Endodermal cell (in vitro differentiated cells): ENCODE measurements at places on chromosomes 7 and 10.

DNA sequence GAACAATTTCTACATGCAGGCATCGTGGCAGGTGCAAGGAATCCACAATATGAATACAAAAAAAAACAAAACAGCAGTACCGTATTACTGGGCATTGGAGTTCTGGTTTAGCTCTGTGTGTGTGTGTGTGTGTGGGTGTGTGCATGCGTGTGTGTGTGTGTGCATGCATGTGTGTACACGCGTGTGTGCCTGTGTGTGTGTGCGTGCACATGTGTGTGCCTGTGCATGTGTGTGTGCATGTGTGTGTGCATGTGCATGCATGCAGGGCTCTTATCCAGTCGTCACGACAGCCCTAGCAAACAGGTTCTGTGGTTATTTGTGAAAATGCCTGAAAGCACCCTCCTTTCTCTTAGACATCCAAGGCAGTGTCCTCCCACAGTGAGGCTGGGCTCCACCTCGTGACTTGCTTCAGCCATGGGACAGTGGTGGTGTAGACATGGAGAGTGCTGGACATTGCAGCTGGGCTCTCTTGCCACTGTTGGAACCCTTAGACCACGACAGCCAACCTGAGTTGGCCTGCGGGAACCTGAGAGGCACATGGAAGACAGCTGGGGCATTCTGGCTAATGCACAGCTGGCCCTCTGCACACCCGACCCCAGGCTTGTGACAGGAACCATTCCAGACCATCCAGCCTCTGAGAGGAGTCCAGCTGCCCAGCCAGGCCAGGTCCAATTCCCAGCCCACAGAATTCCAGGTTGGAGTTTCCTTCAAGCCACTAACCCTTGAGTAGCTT is 173.4 kb upstream of the SHH start:
- peak; percentile 17 for DNase-seq
- no peak overlapping the region for H3K27ac ChIP-seq
- H3K36me3 ChIP-seq = no peaks in the 10 kb centered on the region
- H3K27me3 ChIP-seq = no peaks in the 10 kb centered on the region
- no peaks in the 10 kb centered on the region for H3K4me1 ChIP-seq

DNA sequence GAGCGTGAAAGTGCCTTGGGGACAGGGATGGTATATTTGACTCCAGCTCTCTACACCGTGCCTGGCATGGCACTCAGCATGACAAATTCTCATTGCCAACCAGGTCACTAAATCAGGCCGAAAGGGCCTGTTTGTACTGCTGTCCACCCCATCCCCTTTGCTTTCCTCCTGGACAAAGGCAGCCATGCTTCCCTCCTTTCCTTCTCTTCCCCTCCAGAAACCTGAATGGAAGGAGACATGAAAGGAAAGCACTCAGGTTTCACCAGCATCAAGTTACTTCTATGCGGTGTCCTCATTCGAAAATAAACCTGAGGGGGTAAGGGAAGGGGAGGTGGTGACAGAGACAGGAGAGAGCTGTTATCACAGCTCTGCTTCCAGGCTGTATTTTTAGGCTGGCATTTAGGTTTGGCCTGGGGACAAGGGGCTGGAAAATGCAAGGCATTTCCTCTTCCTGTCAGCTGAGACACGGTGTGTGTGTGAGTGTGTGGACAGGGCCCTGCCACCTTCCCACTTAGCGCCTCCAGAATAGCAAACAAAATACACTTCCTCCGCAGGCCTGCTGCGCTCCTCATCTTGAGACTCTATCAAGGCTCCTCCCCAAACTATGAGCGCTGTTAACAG is 79.9 kb upstream of the COL13A1 start:
- no peak overlapping the region for H3K27ac ChIP-seq
- no peaks in the 10 kb centered on the region for H3K36me3 ChIP-seq
- DNase-seq = peak; percentile 66
- H3K4me1 ChIP-seq = no peaks in the 10 kb centered on the region

DNA sequence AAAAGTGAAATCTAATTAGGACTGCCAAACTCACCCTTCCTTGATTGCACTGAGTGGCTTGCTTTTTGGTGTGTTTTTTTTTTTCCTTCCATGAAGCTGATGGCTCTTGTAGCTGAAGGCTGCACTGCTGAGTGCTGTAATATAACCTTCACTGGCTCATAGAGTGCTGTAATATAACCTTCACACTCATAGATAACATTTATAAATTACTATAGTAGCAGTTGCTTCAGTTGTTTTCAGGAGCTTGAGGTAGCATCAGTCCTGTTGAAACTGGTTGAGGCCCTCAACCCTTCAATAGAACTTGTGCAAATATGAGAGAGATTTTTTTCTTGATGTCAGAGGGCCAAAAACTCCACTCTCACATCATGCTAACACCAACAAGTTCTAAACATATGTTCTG is 404.9 kb upstream of the MBL2 start:
- DNase-seq = no peak
- no peaks in the 10 kb centered on the region for H3K27me3 ChIP-seq
- no peaks in the 10 kb centered on the region for H3K36me3 ChIP-seq
- no peak overlapping the region for H3K4me3 ChIP-seq

- H3K36me3 ChIP-seq = no peaks in the 10 kb centered on the region
- no peaks in the 10 kb centered on the region for H3K27me3 ChIP-seq
- no peak overlapping the region for H3K27ac ChIP-seq
- H3K4me1 ChIP-seq = no peaks in the 10 kb centered on the region
- peak; percentile 90 for DNase-seq
These were observed 11.9 kb downstream of the RGR start for GRCh38 chr10:84256510-84257342.
